Fibroblast of skin of left quadriceps (primary cell): ENCODE measurements at places on chromosomes 3 and 15.

DNA sequence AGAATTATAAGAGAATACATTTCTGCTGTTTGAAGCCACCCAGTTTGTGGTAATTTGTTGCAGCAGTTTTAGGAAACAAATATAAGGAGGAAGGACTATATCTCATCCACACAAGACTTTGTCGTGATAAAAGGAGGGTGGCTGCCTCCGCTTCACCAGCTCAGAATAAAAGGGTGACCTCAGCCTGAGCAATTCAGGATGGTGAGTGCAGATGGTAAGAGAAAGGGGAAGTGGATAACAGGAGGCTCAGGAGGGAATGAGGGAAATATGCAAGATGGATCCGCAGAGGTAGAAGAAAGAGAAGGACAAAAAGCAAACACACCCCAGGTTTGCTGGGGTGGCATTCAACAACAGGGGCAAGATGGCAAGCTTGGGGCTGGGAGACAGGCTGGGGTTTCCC lies 108.1 kb upstream of the TNFAIP8L3 start:
- DNase-seq, result no peak

GRCh38 chr15:82298520-82298919 lies 35.9 kb downstream of the SAXO2 start:
- DNase-seq, result no peak

- no peak for DNase-seq
Measured at GRCh38 chr3:146476094-146476740, 6.9 kb upstream of the PLSCR2 start.

GRCh38 chr3:25567388-25567787 lies 97.3 kb downstream of the TOP2B start:
- DNase-seq, result no peak

- DNase-seq, result no peak
Measured at GRCh38 chr15:66761726-66762595, 59.9 kb downstream of the SMAD6 start.

- DNase-seq, result peak; percentile 24
Measured at GRCh38 chr15:65916664-65917406, 47.5 kb downstream of the RAB11A start.

GRCh38 chr3:13161771-13162535 lies 88.7 kb upstream of the IQSEC1 start:
- no peak for DNase-seq

- DNase-seq, result no peak
Measured at GRCh38 chr15:56234804-56235203, 8.9 kb downstream of the RFX7 start.

GRCh38 chr3:12273045-12273695 lies 15.7 kb upstream of the PPARG start:
- peak; percentile 28 for DNase-seq

DNA sequence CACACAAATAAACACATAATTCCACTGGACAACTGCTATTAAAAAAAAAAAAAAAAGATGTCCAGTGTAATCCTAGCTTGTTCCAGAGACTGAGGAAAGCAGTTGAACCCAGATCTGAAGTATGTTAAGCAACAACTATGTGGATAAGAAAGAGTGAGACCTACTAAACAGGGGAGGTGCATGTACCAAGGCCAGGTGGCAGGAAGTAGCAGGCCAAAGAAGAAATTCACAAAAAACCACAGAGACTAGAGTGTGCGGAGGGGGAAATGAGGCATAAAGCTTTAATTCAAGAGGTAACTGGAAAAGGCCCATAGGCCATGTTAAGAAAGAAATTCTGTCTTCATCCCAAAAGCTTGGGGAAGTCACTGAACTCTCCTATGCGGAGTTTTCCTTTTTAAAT lies 490.0 kb downstream of the NAALADL2 start:
- no peak for DNase-seq

- DNase-seq, result no peak
Measured at GRCh38 chr3:140089403-140090072, 154.6 kb downstream of the CLSTN2 start.

DNA sequence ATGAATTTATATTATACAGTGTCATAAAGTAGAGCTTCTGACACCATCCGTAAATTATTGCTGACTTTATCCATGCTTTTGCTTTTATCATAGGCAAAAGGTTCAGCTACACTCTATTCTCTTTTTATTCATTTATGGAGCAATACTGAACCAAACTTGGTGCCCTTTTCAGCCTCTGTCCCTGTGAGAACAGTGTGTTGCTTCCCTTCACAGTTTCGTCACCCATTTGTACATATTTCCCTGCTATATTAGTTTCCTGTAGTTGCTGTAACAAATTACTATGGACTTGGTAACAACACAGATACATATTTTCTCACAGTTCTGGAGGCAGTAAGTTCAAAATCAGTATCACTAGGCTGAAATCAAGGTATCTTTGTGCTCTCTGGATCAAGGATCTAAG lies 2.8 kb upstream of the RPL24 start:
- DNase-seq, result no peak

GRCh38 chr3:143718463-143718862 lies 129.8 kb downstream of the SLC9A9 start:
- DNase-seq, result no peak

DNA sequence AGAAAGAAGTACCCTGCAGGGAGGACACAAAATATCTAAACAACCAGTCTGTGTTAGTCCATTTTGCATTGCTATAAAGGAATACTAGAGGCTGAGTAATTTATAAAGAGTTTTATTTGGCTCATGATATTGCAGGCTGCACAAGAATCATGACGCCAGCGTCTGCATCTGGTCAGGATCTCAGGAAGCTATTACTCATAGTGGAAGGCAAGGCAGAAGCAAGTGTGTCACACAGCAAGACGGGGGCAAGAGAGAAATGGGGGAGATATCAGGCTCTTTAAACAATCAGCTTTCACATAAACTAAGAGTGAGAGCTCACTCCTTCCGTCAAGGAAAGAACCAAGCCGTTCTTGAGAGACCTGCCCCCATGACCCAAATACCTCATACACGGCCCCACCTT lies 614.8 kb downstream of the ZIC1 start:
- peak; percentile 53 for DNase-seq

DNA sequence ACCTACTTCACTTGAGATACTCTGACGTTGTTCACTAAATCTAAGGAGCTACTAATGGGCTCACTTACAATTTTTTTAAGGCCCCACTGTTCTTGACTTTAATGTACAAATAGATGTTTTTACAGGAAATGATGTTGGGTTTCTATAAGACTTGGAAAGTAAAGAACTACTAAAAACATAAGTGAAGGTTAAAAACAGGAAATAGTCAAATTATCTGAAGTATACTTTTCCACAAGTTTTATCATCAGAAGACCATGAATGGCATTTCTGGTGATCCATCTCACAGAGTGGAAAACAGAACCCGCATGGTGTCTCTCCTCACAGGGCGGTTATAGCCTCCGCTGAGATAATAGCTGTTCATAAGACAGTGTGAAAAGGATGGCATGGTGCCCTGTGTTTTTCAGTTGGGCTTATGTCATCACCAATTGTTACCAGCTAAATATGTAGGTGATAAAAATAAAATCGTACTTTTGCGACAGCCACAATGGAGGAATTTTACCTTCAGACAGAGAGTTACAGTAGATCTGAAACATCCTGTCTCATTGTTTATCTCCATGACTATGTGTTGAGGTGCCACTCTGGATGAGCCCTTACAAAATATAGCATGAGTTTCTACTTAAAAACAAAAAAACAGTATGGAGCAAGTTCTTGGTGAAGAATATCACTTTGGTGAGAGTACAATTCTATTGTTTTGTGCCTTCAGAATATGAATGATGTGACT lies 462.4 kb downstream of the RAP2B start:
- DNase-seq, result no peak

DNA sequence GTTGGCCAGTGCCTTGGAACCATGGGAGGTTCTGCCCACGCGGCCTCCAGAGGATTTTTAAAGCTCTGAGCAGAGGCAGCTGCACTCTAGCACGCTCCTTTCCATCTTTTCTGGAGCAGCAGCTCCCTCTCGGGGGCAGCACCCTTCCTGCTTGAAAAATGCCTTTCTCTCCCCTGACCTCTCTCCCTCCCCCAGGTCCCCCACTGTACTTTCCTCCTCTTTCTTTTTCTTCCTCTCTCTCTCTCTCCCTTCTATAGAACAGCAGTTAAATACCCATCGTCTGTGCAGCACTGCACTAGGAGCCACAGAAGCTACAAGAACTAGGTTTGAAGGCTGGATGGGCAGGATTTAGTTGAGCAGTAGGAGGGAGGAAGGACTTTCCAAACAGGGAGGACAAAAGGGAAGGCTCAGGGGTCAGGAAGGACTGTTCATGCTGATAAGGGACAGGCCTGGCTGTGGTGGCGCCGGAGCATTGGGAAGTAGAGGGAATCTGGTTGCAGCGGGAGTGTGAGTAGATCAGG lies 4.4 kb downstream of the ALPK3 start:
- DNase-seq, result no peak

GRCh38 chr3:161700998-161701397 lies 204.4 kb downstream of the OTOL1 start:
- DNase-seq, result no peak

- DNase-seq, result peak; percentile 72
Measured at GRCh38 chr3:59133311-59133710, 83.5 kb upstream of the CFAP20DC start.

- no peak for DNase-seq
Measured at GRCh38 chr15:89827829-89828228, 13.2 kb upstream of the ANPEP start.

GRCh38 chr3:187209491-187209890 lies 12.2 kb downstream of the RTP1 start:
- no peak for DNase-seq
